Hepatocyte (in vitro differentiated cells): ENCODE measurements at places on chromosomes 2 and 18.

DNA sequence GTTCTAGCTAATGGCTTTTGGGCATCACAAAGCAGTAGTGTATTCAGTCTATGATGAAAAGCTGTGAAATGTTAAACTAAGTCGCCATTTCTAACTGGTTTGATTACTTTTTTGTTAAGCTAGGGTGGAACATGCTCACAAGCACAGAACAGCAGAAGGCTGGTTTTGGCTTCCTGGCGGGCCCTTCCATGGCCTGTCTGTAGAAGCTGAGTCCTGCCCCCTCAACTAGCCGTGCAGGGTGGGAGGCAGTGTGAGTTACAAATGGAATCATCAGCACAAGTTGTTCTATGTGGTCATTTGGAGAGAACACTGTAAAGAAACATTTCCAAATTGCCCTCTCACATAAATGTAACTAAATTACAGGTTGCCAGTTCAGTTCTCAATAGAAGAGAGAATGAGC is 290.8 kb downstream of the ALPK2 start:
- DNase-seq, result no peak

DNA sequence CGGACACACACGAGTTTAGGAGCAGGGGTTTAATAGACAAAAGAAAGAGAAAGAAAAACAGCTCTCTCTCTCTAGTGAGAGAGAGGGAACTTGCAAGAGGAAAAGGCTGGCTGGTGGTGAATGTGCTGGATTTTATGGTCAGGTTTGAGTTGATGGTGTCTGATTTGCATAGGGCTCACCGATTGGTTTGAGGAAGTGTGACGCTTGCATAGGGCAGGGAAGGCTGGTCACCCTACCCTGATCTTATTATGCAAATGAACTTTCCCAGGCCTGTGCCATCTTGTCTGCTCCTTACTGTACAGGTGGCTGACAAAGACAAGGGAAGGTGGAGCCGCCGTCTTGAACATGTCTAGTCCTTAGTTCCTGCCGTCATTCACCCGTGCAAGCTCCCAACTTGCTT is 408.9 kb downstream of the RIT2 start:
- peak; percentile 43 for DNase-seq

- DNase-seq, result peak; percentile 70
Measured at GRCh38 chr2:191758518-191759507, 80.9 kb downstream of the NABP1 start.

- DNase-seq, result no peak
Measured at GRCh38 chr18:75140296-75140695, 68.6 kb downstream of the PTGR3 start.

DNA sequence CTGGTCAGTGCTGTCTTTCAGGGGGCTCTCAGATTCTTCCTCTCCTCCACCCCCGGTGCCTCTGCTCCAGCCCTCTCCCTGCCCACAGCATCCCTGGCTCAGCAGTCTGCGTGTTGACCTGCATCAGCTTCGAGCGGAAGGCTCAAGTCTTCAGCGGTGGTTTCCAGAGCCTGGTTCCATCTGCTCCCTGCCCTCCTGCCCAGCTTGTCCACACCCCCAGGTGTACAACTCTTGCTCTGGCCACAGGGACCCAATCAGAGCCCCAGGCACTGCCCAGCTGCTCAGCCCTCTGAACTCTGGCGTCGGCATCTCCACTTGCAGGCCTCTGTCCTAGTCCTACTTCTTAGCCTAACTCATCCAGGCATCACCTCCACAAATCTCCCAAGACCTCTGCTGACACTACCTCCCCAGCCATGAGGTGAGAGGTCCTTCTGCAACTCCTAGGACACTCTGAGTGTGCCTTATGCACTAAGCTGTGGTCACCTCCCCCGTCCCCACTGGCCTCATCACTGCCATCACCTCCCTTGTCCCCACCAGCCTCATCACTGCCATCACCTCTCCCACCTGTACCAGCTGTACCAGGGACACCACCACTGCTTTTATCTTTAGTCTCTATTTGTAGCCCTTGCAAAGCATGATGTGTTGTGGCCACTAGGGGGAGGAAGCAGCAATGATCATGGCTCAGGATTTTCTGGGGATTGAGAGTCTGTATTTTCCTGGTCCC is 60.9 kb downstream of the EDAR start:
- peak; percentile 80 for DNase-seq

DNA sequence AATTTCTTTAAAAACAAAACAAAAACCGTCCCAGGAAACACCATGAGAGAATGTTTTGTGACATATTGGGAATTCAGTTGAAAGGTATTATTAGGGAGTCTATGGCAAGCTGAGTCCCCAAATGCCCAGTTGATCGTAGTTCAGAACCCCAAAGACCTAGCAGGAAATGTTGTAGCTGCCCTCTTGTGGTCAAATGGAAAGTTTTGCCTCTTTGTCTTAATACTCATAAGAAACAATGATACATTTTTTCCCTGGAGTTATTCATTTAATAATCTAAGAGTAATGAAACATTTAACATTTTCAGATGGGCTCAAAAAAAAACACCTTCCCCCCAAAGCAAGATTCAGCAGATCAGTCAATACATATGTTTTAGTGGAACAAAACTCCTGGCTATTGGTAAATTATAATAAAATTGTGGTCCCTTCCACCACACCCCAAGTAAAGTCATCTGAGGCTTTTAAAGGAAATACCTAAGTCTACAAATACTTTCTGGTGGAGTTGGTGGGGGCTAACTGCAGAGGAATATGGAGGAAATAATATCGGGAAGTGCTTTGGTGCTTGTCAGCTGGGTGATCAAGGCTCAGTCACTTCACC is 37.8 kb upstream of the EFEMP1 start:
- DNase-seq, result peak; percentile 57

DNA sequence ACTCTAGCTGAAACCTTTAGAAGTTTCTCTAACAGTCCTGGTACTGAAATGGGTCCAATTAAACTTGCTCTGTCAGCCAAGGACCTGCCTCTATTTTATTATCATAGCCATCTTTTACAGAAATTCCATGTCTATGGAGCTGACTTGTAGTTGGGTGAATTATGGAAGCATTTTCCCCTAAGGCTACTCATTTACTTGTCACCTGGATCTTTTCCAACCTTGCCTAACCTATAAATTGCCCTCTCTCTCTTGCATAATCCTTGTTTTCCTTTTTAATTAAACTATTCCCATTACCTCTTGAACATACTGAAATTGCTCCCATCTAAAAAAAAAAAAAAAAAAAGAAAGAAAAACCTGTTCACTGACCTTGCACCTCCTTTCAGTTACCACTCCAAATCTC is 74.6 kb upstream of the DOK6 start:
- no peak for DNase-seq

GRCh38 chr2:19898592-19899329 is 3.0 kb downstream of the TTC32 start:
- DNase-seq, result no peak
